ENCODE measurements at places on chromosomes 6 and 20.

DNA sequence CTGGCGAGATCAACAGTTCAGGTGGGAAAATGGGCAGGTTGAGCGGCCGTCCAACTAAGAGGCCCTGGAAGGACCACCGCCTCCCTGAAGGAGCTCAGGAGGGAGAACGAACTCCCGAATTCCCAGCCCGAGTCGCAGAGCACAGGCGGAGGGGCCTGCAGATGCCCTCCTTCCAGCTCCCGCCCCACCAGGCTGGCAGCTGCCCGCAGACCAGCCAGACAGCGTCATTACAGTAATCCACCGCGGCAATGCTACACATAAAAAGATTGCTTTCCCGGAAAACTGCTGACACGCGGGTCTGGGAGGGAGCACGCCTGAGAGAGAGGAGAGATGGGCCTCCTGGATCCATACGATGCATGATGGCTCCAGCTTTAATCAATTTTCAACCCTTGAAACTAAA is 30.5 kb upstream of the SLCO4A1 start:
- DNase-seq, result no peak

GRCh38 chr6:136763716-136764516 is 28.4 kb downstream of the MAP3K5 start:
- no peak for DNase-seq

- DNase-seq, result no peak
These were observed 209.4 kb upstream of the LRFN2 start for GRCh38 chr6:40796260-40797221.

DNA sequence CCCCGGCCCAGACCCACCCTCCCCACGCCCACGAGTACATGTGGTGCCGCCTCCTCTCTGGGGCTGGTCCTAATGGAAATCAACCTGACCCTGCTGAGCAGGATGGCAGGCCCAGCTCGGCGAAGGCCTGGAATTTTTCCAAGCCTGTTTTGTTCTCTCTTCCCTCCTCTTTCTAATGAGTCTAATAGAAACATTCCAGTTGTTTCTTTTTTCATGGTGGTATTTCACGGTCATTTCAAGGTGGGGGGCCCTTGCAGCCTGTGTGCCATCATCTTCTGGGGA is 16.6 kb downstream of the SMOC2 start:
- no peak for DNase-seq

DNA sequence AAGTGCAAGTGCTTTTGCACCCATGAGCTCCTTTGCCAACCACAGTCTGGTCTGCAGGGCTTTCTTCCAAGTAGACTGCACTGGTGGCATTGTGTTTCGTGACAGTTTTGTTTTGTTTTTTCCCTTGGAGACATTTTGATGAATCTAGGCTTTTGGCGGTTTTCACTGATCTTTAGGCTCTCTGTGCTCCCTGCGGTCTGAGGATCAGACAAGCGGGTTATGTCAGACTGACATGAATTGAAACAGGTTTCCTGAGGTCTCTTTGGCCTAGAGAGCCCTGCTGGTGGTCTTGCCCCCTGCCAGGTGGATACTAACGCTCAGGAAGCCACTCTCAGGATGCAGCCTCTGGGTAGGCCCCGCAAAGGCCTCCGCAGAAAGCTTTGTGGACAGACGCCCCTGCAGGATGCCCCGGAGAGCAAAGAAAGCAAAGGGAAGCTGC is 555.4 kb upstream of the AGPAT4 start:
- DNase-seq, result no peak

GRCh38 chr6:11912420-11912819 is 99.7 kb upstream of the HIVEP1 start:
- no peak for DNase-seq

- no peak for DNase-seq
These were observed 7.3 kb downstream of the RAB32 start for GRCh38 chr6:146550911-146551310.

DNA sequence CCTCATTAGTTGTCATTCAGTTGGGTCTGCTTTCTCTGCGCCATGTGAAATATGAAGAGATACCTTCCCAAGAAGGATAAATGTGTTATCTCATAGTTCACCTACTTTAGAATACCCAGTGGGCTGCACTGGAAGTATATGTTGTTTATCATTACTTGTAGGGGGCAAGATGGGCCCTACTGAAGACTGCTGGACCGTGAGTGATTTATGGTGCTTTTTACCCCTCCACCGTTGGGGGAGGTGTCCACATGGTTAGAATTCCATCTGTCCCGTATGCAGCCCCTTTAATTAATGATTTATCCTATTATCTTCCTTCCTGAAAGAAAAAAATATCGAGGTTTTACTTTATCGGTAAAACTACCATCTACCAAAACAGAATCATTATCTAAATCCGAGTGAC is 97.0 kb downstream of the TSHZ2 start:
- DNase-seq, result no peak

DNA sequence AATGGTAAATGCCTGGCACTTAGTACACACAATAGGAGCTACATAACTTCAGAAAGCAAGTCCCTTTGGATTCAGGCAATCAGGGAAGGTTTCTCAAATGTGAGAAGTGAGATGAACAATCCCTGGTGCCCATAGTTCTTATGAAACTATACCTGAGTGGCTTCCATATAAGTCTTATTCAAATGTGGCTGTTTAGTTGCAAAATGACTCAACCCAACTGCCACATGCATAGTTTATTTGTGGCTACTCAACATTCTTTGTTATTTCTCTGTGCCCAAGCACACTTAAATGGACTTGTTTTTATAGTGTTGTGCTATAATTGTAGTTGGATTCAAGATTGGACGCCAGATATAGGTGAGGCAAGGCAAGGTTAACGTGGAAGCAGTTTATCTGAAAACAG is 93.7 kb upstream of the ATXN1 start:
- DNase-seq, result no peak

GRCh38 chr6:45759472-45759810 is 256.2 kb downstream of the CLIC5 start:
- no peak for DNase-seq

DNA sequence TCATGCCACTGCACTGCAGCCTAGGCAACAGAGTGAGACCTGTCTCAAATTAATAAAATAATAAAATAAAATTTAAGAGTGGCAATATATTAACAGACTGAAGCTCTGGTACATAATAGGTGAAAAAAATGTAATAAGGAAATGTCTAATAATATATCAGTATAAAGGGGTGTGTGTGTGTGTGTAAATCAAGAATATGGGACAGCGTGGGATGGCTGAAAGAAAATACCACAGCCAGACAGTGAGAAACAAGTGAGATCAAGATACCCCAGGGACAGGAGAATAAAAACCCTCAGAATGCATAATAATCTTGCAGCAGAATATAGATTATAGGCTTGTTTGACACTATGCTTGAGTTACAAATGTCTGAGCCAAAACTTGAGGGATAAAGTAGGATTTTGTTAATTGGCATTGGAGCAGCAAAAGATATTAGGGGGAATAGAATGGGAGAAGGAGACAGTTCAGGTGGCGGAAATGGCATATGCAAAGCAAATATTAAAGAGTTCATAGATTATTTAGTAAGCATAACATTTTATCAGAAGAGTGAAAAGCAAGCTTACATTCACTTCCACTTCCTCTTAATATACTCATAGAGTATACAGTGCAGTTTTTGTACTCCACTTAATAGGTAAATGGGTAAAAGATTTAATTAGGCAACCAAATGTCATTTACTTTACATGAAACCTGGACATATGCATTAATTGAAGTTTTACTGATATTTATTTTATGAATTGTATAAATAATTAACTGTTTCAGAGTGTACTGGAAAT is 398.5 kb upstream of the GJE1 start:
- no peak for DNase-seq

- DNase-seq, result no peak
These were observed 16.1 kb downstream of the TP53INP2 start for GRCh38 chr20:34720266-34720665.

DNA sequence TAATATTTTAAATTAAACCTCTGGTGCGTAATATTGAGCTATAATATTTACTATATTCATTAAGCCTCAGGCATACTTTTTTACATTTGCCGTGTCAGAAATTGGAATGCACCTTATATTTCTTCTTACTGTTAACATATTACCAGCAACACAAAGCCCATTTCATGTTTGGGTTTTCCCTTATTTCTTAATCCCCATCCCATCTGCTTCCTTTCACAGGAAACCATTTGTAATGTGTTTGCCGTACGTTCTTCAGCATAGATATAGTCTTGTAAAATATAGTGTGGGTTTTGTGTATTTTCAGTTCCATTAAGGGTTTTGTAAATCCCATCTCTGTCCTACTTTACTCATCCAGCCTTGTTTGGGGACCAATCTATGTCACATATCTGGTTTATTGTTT is 6.5 kb downstream of the EYS start:
- no peak for DNase-seq

DNA sequence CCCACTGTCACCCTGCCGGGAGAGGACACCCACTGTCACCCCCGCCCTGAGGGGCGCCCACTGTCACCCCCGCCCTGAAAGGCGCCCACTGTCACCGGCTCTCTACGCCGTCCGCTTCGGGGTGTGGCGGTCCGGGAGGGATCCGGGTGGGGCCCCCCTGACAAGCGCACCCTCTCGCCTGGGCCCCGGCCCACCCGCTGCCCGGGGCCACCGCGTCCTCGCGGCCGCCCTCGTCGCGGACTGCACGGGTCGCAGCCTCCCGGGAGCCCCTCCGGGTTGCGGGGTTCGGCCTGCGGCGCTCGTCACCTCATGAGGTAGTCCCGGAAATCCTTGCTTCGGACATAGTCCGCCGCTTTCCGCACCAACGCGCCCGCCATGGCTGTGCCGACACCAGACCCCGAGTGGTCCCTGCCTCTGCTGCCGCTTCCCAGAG is 224 bp downstream of the MPC1 start:
- no peak for DNase-seq

- DNase-seq, result no peak
These were observed 33.2 kb upstream of the HBS1L start for GRCh38 chr6:135087803-135088202.

DNA sequence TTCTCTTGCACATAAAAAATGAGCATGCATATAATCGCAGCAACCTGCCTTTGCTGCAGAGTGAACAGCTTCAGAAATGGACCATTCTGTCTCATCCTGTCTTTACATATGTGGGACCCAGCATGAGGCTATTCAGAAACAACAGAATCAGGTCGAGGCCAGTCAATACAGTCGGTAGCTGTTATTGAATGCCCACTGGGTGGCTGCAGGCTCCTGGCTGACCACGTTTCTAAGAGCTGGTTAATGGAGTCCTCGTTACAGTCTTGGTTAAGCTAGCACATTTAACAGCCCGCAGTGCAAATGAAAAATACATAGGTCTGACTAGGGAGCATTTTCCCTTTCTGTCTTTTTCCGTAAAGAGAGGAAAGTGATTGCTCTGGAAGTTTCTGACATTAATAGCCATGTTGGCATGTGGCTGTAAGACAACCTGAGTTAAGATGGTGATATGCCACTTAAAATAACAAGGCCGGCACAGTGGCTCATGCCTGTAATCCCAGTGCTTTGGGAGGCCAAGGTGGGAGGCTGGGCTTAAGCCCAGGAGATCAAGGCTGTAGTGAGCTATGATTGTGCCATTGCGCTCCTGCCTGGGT is 75.0 kb downstream of the SHLD1 start:
- no peak for DNase-seq

Measured in stimulated activated CD8-positive, alpha-beta memory T cell treated with anti-CD3 and anti-CD28 coated beads, Interleukin-4, amount 100 ng/mL, for 4 hours (primary cell).